Iris pigment epithelial cell (primary cell): ENCODE measurements at places on chromosomes 3 and 15.

- peak; percentile 10 for DNase-seq
Observed at GRCh38 chr3:95899494-95899893, 914.9 kb upstream of the EPHA6 start.

DNA sequence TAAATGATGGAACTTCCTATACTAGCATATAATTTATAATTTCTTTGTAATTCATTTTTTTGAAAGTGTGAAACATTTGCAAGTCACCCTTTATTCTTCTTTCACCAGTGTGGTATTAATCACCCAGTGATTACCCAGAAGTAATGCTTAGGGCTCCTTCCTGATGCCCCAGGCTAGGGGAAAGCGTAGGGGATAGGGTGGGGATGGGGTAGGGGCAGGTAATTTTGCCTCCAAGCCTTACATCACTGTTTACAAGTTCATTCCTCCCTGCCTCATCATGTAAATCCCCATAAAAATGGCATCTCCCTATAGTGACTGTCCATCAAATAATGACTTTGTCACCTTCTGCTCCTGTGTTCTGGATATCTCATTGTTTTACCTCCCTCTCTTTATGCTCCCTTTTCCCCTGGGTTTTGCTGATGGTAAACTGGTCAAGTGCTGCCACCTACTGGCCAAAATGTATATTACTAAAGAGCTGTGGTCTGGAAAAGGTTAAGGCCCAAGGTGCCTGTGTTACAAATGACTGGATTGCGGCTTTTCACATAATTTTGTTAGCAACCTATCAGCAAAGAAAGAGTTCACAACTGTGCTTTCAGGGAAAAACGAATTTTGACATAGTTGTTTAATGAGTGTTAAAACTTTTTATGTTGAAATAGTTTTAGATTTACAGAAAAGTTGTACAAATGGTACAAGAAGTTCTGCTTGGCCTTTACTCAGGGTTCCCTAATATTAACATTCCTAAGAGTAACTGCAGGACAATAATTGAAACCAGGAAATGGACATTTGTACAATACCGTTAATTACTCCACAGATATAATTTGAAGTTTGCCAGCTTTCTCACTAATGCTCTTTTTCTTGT, 54.7 kb downstream of the ONECUT1 start:
- peak; percentile 67 for DNase-seq

DNA sequence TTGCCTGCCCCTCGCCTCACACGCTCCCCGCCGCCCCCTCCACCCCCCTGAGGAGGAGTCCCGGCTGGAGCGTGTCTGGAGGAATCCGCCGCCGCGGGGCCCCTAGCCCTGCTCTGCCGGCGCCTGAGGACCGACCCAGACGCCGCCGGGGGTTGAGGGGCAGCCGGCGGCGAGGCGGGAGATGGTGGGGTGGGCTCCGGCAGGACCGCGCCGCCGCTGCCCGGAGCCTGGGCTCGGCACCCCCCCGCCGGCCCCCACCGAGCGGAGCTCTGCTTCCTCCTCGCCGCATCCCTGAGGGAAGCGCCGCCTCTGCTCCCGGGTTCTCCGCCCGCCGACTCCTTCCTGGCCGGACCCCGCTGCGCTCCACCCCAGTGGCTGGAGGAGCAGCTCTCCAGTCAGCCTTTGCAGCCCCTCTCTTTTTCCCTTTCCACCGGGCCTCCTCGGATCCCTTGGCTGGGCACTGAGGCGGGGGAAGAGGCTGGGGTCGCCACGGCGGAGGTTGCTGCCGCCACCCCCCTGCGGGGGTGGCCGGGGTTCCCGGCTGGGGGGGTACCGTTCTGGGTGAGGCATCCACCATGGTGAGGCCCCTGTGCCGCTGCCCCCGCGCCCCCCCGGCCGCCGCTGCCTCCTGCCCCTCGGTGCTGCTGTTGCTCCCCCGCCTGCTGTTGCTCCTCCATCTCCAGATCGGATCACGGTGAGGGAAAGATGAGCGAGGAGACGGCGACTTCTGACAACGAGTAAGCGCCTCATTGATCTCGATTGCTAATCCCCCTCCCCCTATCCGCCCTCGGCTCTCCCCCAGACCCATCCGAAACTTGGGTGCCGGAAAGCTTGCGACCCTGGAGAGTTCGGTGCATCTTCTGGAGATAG, at the start of gene SPRED1:
SPRED1 (plus strand) TSS at position 356 of the 870 bp plus-strand sequence; CDS start at position 706, 350 bp downstream.
- DNase-seq = peak; percentile 54

GRCh38 chr3:125011941-125012340, 43.9 kb downstream of the HEG1 start:
- peak; percentile 48 for DNase-seq

- DNase-seq = peak; percentile 68
Observed at GRCh38 chr3:12507591-12508281, 23.5 kb downstream of the TSEN2 start.

GRCh38 chr3:47496892-47497291, 16.6 kb downstream of the ELP6 start:
- DNase-seq = no peak

GRCh38 chr15:62775932-62776331, 266.6 kb upstream of the TPM1 start:
- DNase-seq = no peak

DNA sequence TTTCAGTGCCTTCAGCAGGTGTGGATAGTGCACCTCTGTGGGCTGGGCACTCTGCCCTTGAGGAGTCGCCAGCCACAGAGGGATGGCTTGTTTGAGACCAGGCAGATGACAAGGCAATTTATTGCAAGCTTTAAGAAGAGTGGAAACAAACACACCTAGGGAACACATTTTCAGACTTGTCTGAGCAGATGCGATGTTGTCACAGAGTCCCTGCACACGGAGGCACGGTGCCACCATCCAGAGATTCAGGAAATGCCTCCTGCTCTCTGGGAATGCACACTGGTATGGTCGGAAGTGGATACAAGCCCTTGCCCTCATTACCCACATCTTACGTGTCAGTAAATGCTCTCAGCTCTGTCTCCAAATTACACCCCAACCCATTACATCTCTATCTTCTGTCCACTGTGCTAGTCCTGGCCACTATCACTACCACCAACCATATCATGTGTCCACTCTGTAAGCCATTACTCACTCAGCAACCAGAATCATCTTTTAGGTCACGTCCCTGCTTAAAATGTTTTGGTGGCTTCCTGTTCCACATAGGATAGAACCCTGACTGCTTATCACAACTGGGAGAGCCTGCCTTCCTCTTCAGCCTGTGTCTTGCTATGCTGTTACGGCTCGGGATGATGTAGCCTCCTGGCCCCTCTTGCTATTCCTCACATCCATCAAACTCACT, 196.9 kb downstream of the SLCO3A1 start:
- no peak for DNase-seq

DNA sequence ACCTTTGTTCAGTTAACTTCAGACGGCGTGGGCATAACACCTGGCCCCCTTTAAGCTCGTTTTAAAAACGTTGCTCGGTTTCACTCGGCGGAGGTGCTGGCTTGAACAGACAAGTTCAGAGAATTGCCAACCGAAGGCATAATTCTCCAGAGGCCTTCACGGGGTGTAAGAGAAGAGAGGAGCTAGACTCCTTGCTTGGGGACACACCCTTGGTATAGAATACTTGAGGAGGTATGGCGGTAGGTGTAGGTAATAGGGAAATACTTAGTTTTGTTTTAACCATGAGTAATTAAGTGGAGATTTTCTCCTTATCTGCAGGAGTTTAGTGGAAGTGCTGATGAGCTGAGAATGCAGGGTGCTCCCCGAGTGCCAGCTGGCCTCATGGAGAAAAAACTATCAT, 921 bp downstream of the FBXL2 start:
- DNase-seq = peak; percentile 12

GRCh38 chr3:67635806-67636205, 18.6 kb downstream of the SUCLG2 start:
- DNase-seq = peak; percentile 34

GRCh38 chr3:182005701-182006100, 294.0 kb downstream of the SOX2 start:
- DNase-seq = no peak

GRCh38 chr3:148772361-148772760, 55.2 kb upstream of the CPB1 start:
- DNase-seq = no peak

GRCh38 chr3:101223016-101223415, 97.4 kb downstream of the IMPG2 start:
- no peak for DNase-seq

- DNase-seq = no peak
Observed at GRCh38 chr3:24195504-24196230, 250.6 kb downstream of the NR1D2 start.
